NCI-H1105 treated with DMSO at 0.1 percent for 48 hours (cell line): ENCODE measurements at places on chromosomes 4 and X.

DNA sequence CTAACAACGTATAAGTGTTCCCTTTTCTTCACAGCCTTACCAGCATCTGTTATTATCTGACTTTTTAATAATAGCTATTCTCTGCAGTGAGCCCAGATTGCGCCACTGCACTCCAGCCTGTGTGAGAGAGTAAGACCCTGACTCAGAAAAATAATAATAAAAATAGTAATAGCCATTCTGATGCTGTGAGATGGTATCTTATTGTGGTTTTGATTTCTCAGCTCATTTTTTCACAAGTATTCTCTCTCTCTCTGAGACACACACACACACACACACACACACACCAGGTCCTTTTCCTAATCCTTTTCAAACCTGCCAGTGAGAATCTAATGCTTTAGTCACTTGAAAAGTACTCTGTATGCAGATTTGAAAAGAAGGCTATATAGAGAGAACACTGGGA lies 89.8 kb downstream of the CHIC2 start:
- DNase-seq: no peak

GRCh38 chrX:136954930-136955329 lies 74.4 kb upstream of the RBMX start:
- DNase-seq: peak; percentile 52

DNA sequence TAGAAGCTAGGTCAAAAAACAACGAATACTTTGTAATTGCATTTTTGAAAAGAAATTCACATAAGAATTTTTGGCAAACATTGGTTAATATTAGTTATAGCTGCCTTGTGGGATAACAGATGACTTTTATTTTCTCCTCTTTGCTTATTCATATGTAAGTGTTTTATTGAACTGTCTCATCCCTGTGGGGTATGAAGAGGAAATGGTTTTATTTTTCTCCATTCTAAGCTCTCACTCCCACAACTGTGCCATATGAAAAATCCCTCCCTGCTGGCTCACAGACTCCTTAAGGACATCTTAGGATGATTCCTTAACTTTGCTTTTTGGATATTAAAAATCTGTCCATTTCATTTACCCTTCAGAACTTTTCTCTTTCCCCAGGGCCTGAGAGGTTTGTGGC lies 300.6 kb downstream of the PPP1R2C start:
- DNase-seq: no peak

GRCh38 chr4:40967550-40967949 lies 217.8 kb downstream of the NSUN7 start:
- no peak for DNase-seq

GRCh38 chr4:134313591-134313990 lies 112.0 kb upstream of the PABPC4L start:
- no peak for DNase-seq

DNA sequence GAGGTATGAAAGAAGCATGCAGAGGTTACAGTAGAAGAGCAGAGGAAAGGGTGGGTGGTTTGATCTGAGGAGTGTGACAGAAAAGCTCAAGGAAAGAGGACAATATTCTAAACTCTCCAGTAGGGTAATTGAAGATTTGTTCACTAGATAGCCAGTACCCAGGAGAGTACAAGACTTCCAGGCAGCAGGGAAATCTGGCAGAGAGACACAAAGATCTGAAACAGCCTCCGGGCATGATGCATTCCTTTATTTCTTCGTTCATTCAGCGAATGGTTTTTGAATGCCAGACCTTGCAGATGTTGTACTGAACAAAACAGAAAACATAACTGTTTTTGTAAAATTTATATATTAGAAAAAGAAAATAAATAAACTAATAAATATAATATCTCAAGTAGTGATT lies 766.6 kb downstream of the FAT4 start:
- DNase-seq: no peak
